ENCODE measurements at places on chromosomes 3 and 15.

DNA sequence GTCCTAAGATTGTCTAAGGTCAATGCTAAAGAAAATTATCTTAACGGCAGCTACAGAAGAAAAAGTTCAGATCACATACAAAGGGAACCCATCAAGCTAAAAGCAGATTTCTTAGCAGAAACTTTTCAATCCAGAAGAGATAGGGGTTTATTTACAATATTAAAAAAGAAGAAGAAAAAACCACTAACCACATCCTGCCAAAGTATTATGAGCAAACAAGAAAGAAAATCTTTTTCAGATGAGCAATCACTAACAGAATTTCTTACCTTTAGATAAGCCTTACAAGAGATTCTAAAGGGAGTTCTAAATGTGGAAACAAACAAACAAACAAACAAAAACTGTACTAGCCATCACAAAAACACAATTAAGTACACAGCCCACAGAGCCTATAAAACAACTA, 1015.8 kb upstream of the EPHA6 start:
- DNase-seq: no peak

DNA sequence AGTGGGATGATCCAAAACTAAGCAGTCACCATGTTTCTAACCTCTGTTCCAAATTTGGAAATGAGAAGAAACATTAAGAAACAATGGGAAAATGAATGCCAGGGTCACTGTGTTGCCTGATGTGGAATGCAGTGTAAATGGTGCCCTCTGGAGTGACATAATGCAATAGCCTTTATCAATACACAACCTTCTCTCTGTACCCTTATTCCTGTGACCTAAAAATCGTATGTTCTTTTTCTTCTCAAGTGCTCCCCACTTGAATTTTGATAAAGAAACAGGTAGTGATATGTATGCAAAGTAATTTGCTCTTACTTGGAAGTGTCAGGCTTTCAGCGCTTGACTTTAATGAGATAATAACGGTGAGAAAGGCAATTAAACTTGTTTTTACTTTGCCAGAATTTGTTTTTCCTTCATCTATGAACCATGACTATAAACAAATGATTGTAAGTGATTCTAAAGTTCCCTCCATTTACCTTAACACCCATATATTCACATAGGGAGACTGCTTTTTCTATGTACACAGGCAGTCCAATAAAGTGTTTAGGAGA, 145.8 kb upstream of the THRB start:
- DNase-seq: peak; percentile 76

DNA sequence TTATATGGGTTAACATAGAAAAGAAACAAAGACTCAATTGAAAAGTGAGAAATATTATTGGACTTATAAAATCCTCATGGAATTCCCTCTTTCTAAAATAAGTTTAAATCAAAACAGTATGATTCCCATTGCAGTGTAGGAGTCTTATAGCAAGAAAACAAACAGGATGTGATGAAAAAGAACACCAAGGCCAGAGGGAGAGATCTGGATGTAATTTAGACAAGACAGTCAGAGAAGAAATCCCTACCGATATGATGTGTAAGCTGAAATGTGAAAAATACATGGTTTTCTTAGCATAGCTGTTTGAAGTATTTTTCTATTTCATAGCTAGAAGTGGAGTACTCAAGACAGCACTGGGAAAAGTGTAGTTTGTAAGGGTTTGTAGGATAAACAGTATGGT, 521.5 kb downstream of the RSL24D1 start:
- DNase-seq: no peak

DNA sequence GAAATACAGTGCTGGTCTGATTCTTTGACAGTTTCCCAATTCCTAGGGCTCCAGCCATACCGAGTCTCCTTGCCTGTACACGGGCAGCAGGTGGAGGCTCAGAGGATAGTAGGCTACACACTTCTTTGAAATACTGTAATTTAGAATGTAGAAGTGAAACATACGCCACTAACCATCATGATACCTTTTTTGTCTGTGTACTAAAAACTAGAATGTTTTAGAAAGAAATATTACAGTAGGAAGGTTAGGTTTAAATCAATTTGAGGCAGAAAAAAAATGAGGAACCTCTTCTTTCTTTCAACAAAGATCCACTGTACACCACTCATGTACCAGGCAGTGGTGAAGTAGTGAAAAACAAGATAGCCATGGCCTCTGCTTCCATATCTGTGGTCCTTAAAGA, 354.7 kb downstream of the MCTP2 start:
- no peak for DNase-seq

- no peak for DNase-seq
Observed at GRCh38 chr3:53646723-53647122, 152.3 kb downstream of the CACNA1D start.

DNA sequence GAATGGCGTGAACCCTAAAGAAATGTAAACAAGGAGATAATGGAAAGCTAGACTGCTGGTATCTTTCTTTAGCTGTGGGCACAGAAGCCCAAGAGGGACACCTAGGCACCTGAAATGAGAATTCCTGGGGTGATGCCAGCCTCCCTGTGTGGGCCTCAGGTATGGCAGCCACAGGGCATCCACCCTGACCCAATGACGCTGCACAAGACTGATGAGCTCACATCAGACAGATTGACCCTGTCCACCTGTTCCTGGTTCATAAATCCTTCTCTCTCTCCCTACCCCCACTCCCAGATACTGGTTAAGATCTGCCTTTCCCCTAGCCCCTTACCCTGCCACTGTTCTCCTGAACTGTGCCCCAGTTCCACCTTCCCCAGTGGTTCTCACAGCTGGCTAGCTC, 1.5 kb downstream of the GLB1 start:
- no peak for DNase-seq

DNA sequence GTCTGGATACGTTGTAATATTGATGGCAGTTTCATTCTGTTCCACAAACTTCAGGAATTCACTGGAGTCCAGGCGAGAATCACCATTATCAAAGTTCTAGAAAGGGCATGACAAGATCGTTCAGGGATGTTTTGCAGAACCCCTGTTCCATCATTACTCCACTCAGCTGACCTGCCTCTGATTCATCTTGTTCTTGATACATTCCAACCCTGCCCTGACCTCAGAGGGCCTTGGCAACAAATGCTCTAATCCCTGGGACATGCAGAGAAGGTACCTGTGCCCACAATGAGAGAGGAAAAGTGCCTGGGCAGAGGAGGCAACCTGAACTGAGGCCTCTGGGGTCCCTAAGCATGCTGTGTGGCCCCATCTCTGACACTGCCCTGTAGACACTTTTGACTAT, 45.9 kb downstream of the FSTL1 start:
- no peak for DNase-seq

- DNase-seq: no peak
Observed at GRCh38 chr3:99418709-99419108, 219.7 kb upstream of the COL8A1 start.

DNA sequence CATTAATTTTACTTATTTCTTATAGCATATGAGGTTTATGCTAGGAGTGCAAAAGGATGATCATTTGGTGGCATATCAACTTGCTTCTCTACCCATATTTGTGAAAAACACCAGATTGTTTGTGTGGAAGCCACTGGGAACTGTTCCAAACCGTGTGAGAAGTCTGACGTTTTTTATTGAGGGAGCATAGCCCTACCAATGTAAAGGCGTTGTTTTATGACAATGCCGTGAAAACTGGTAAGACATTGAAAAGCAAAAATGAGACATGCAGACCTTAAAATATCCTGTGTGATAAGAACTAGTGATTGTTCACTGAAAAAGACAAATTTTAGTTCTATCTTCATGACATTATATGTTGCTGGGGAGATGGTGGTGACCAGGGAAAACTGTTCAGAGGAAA, 87.8 kb downstream of the CHL1 start:
- no peak for DNase-seq
